Activated CD8-positive, alpha-beta T cell treated with anti-CD3 and anti-CD28 coated beads, Interleukin-2, amount 10 ng/mL, durations not matched to agents 7 days and 5 days (primary cell): ENCODE measurements at places on chromosomes 4 and X. TPM values are rescaled to one million over a fixed set of nuclear protein-coding genes. Genes with fewer than 3 reads are reported as not detected.

TMPRSS11B gene
- not detected for total RNA-seq

PCDH11X gene
- total RNA-seq: not detected

MSX1 gene
- not detected for total RNA-seq

SLC9B1 gene
- total RNA-seq: 1.3 TPM

GUCY1B1 gene
- total RNA-seq: 0.10 TPM

PKD2 gene
- total RNA-seq: 7.4 TPM

CISD2 gene
- 37.7 TPM for total RNA-seq

CSAG2 gene
- not detected for total RNA-seq

MID1 gene
- total RNA-seq: 0.11 TPM

DUSP9 gene
- not detected for total RNA-seq

APLN gene
- total RNA-seq: 2.1 TPM

ABCG2 gene
- 0.61 TPM for total RNA-seq

BEX3 gene
- 11.1 TPM for total RNA-seq

USP26 gene
- not detected for total RNA-seq

IBSP gene
- total RNA-seq: not detected

LNX1 gene
- total RNA-seq: not detected

GUCY1A1 gene
- total RNA-seq: 0.21 TPM

SLC9B2 gene
- total RNA-seq: 21.9 TPM

INTS6L gene
- 24.4 TPM for total RNA-seq

GAGE12D gene
- total RNA-seq: not detected

NLRP2B gene
- not detected for total RNA-seq

SMR3B gene
- total RNA-seq: not detected

MUC7 gene
- total RNA-seq: not detected

ADGRG2 gene
- total RNA-seq: not detected

H2BW2 gene
- not detected for total RNA-seq

GAGE2A gene
- total RNA-seq: not detected

PLAC8 gene
- 198 TPM for total RNA-seq

TMEM154 gene
- 22.2 TPM for total RNA-seq

SERTM2 gene
- not detected for total RNA-seq

REELD1 gene
- not detected for total RNA-seq

NEUROG2 gene
- not detected for total RNA-seq

CRLF2 gene
- total RNA-seq: 1.4 TPM

PCGF3 gene
- total RNA-seq: 36.2 TPM

MTNR1A gene
- not detected for total RNA-seq

LIMCH1 gene
- not detected for total RNA-seq

CSTF2 gene
- 34.2 TPM for total RNA-seq

MAGEE2 gene
- total RNA-seq: not detected

RAB40AL gene
- 0.37 TPM for total RNA-seq

CD40LG gene
- total RNA-seq: 4.7 TPM

TMEM271 gene
- not detected for total RNA-seq

SUPT20HL1 gene
- not detected for total RNA-seq

BDH2 gene
- 22.7 TPM for total RNA-seq

SPIN2A gene
- 0.45 TPM for total RNA-seq

RNF175 gene
- not detected for total RNA-seq

MORF4L2 gene
- 127 TPM for total RNA-seq

FGG gene
- not detected for total RNA-seq

UGT2B7 gene
- not detected for total RNA-seq

PCDH10 gene
- not detected for total RNA-seq

CXCL10 gene
- not detected for total RNA-seq

ODAPH gene
- total RNA-seq: not detected

NAA11 gene
- total RNA-seq: not detected

CCDC149 gene
- not detected for total RNA-seq

ZNF674 gene
- 3.2 TPM for total RNA-seq
